Dermis microvascular lymphatic vessel endothelial cell (primary cell): ENCODE measurements at places on chromosomes 12 and 14.

- DNase-seq, result no peak
Observed at GRCh38 chr14:66473223-66473622, 12.9 kb upstream of the CCDC196 start.

DNA sequence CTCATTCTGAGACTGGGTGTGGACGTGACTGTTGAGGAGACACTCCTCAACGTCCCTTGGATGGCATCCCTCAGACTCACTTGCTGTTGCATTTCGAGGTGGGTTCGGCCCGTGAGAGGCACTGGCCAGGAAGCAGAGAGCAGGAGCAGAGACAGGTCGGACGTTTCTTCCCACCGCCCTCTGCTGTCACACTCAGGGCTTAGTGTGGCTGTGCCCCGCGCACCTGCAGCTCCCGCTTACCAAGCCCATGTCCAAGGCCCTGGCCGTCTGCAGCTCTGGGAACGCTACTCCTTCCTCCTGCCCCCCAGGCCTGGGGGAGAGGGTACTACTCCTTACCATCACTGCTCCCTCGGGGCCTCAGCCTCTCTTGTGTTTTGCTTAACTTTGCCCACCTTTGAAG lies 29.8 kb upstream of the PIWIL1 start:
- DNase-seq, result no peak

GRCh38 chr14:72305561-72305960 lies 373.3 kb downstream of the RGS6 start:
- DNase-seq, result no peak

DNA sequence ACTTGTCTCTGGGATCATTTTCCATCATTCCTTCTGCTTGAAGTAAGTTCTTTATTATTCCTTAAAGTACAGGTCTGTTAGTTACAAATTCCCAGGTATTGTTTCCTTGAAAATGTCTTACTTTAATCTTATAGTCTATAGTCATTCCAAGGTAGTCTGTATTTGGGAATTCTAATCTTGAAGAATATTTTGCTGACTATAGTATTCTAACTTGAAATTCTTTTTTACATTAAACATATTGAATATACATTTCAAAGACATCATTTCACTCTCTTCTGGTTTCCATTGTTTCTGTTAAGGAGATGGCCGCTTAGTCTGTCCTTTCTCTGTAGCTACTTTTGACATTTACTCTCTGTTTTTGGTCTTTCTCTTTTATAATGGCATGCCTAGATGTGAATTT lies 399.8 kb downstream of the TMEM117 start:
- DNase-seq, result no peak

GRCh38 chr14:68379510-68380328 lies 413.1 kb downstream of the ZFP36L1 start:
- peak; percentile 90 for DNase-seq

DNA sequence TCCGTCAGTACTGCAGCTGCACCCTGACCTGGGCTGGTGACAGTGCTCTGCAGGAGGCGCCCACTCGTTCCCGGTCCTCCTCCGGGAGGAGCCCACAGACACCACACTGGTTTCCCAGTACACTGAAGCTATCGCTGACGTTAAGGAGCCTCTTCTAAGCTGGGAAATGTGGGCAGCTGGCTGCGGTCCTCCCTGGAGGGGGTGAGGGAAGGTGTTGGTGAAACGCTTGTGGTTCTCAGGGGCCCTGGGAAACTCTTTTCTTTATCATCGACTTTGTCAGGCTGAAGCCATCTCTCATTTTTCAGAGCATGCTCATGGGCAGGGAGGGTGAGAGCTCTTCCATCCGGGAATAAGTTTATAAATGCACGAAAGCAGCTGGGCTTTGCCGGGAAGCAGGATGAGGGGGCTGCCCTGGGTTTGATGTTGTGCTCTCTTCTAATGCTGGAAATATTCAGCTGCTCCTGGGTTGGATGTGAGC lies 176.0 kb downstream of the CHST11 start:
- no peak for DNase-seq

DNA sequence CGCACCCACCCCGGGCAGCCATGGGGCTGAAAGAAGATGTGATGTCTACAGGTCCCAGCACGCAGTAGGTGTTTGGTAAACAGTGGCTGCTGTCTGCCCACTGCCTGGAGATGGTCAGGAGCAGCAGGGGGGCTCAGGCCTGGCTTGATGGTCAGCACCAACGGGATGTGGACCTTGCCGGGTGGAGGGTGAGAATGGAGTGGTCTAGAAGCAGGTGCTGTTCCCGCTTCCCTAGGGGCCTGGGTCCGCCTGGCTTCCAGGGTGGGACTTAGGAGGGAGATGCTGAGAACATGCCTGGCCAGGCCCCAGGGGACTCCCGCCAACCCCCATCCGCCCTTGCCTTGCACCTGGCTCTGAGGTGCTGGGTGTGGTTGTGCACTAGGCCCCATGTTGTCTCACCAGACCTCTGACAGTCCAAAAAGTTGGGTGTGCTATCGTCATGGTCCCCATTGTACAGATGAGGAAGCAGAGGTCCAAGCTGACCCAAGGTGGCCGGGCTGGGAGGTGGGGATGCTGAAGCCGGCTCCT lies 12.9 kb downstream of the FAM222A start:
- DNase-seq, result no peak

- DNase-seq, result no peak
Observed at GRCh38 chr14:21059842-21060613, 2.4 kb downstream of the RNASE8 start.

DNA sequence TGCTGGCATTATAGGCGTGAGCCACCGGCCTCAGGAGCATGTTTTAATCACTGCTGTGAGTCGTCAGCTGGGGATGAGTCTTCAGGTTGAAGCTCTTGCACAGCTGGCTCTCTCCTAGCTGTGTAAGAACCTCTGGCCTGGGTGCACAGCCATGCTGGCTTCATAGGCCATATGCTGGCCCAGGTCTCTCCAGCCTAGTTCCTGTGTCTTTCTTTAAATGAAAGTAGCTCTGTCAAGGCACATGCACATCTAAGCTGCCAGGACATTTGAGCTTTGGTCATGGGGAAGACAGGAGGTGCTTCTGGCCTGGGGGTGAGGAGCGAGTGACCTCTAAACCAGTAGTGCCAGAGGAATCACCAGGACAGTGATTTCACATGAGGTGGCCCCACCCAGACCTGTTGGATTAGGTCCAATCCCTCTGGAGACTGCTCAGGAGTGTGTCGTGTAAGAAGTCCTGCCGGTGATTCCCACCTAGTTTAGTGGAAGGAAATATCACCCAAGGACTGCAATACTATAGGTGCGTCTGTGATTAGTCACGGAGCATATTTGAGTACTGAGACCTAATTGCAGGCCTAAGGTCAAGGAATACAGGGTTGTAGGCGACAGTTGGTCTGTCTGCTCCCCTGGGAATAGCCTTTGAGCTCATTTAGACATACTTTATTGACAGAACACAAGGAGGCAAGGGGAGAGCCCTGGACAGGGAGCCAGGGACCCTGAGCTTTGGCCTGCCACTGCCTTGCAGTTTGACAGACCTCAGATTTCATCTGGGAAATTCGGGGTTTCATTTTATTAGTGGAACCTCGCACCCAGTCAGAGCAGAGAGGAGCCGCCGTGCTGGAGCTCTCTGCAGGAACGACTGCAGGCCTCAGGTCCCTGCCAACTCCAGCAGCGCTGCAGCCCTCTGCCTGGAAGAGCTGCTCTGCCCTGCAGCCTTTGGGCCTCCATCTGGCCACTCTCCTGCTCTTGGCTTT lies 67.0 kb downstream of the ANKRD9 start:
- DNase-seq, result no peak

GRCh38 chr12:111178181-111179081 lies 190.5 kb downstream of the PHETA1 start:
- DNase-seq, result no peak

- DNase-seq, result no peak
Observed at GRCh38 chr12:113425960-113426453, 3.8 kb downstream of the SDSL start.

- no peak for DNase-seq
Observed at GRCh38 chr14:95445161-95445560, 71.3 kb downstream of the SYNE3 start.

DNA sequence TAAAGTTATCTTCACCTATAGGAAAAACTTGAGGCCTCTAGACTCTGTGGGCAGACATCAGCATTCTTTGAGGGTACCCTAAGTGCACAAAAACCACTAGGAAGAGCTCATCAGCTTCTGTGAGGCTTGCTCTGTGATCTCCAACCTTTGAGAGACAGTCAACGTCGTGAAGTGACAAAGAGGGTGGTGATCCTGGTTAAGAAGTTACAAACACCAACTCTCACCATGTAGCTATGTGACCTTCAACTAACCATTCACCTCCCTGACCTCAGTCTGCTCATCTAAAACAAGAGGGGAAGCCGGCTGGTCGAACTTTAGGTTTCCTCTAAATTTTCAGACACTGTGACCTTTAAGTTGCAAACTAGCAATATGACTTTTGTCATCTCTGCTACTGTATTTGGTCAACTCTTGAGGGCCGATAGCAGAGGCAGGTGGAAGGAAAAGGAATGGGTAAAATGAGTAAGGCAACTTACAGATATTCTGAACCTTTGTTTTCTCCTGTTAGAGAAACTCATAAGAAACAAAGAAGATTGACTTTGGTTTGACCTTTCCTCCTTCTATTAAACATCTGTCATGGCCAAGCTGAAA lies 103.2 kb upstream of the PARP11 start:
- DNase-seq, result no peak

DNA sequence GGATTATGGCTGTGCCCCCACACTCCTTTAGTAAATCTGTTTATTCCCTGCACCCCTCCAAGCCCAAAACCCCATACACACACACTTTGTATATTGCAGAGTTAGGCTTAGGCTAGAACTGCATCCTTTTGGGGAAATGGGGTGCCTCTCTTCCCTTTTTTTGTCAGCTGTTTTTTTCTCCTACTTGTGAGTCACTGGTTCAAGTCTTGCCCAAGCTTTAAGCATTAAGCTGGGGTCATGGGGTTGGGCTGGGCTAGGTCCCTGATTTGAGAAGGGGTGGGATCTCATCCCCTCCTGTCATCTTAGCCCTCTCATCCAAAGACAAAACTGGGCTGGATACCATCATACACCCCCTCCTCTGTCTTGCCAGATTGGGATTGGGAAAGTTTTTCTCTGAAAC lies 1.6 kb downstream of the LRP1 start:
- no peak for DNase-seq

DNA sequence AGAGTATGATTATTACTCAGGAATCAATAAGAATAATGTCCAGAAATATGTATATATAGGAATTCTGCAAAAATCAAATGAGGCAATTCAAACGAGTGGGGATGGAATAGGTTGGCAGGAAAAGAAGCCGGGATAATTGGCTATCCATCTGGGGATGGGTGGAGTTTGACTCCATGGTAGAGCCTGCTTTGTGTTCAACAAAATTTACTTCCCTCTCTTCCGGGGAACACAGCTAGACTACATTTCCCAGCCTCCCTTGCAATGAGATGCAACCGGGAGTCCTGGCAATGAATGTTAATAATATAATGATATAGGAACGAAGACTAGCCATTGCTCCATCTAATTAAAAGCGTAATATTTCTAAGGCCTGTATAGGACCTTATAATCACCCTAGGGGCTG lies 146.6 kb downstream of the EFCAB11 start:
- DNase-seq, result no peak

- DNase-seq, result peak; percentile 71
Observed at GRCh38 chr12:56488041-56488955, at the start of gene GLS2. Gene GLS2, minus strand, starts transcription at chr12:56488161. Its CDS starts 43 bp downstream, at chr12:56488118.

DNA sequence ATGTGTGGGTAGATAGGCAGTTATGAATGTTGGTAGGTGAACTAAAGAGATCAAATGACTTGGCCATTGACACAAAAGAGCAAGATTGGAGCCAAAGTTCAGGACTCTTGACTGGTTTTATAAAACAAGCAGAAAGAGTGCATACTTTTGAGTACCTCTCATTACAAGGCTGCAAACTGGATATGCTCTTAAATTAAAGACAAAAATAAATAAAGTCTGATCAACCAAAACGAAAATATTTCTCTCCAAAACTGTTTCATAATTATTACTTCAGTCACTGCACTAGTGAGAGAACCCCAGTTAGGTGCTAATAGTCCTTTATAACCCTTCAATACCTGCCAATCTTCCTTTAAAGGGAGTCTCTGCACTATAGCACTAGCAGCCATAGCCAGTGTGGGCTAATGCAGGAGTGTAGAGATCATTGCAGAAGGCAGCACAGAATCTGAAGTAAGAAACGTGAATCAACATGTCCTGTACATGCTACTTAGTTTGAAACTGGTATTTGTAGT lies 147.1 kb downstream of the FOXA1 start:
- DNase-seq, result no peak

GRCh38 chr14:31127690-31128089 lies 79.9 kb downstream of the HECTD1 start:
- DNase-seq, result no peak

DNA sequence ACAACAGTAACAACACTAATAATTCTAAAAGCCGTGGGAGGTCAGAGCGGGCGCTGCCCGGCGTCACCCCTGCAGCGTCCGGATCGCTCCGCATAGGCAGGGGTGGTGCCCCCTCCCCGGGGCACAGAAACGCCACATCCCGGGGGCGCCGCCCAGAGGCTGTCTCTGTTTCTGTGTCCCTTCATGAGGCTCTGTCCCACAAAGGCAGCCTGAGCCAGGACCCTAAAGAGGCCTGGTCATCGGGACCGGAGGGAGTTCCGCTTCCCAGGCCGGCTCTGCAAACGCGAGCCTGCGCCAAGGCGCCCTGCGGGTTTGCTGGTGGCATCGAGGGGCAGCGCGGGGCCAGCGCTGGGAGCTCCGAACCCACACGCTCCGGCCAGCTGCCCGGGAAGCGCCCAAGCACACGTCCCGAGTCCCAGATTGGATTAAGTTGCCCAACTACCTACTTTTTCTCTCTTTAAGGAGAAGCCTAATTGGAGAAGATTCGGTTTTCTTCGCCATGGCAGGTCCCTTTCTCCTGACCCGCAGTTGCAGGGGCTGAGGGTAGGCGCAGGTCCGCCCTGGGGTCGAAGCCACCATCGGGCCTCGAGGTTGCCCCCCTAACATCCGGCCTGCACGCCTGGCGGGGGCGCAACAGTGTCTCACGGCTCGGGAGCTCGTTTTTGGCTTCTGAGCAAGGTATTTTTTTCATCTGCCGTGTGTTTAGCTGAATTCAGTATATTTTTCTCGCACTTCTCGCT lies 421.7 kb downstream of the VRK1 start:
- no peak for DNase-seq

- no peak for DNase-seq
Observed at GRCh38 chr14:56243110-56243509, 124.9 kb downstream of the PELI2 start.

DNA sequence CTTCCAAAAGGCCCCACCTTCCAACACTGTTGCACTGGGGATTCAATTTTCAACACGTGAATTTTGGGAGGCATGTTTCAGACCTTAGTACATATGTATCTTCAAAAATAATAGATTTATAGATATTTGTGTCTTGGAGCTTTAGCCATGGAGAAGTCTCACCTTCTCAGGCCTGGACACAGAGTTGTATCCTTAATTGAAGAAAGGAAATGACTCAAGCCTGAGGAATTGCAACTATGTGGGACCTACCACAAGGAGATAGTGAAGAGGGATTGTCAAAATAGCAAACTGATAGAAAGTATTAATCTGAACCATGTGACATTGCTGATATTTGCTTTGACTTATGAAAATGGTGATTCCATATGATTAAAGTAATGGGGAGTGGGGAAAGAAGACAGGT lies 89.8 kb downstream of the ACSS3 start:
- DNase-seq, result peak; percentile 1
